Glutamatergic neuron (in vitro differentiated cells): ENCODE measurements at places on chromosomes 2 and 18.

DNA sequence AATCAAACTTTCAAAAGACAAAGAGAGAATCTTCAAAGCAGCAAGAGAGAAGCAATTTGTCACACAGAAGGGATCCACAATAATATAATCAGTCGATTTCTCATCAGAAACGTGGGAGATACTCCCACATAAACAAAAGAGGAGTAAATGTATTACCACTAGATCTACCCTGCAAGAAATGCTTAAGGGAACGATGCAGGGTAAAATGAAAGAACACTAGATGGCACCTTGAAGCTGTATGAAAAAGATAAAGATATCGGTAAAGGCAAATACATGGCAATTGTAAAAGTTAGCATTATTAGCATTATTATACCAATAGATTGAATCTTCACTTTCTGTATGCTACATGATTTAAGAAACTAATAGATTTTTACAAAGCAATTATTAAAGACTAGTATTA, 677.0 kb downstream of the SUCLG1 start:
- no peak for DNase-seq

GRCh38 chr2:24616616-24617015, 125.6 kb downstream of the NCOA1 start:
- DNase-seq = no peak

DNA sequence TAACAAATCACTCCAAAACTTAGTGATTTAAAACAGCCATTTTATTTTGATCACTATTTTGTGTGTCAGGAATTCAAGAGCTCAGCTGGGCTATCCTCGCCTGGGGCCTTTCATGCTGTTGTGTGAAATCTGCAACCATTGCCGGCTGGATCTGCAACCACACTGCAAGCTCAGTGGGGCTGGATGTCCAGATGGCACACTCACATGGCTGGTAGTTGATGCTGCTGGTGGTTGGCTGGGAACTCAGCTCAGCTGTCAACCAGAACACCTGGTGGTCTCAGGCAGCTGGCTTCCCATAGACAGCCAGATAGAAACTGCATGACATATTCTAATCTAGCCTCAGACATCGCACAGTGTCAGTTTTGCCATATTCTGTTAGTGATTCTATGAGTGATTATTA, 30.6 kb upstream of the AP1S3 start:
- peak; percentile 75 for DNase-seq

GRCh38 chr2:110838657-110839384, 106.4 kb downstream of the ACOXL start:
- no peak for DNase-seq

GRCh38 chr2:11598228-11598731, 64.4 kb downstream of the GREB1 start:
- DNase-seq = no peak

GRCh38 chr2:189481071-189481470, 39.8 kb downstream of the WDR75 start:
- no peak for DNase-seq

DNA sequence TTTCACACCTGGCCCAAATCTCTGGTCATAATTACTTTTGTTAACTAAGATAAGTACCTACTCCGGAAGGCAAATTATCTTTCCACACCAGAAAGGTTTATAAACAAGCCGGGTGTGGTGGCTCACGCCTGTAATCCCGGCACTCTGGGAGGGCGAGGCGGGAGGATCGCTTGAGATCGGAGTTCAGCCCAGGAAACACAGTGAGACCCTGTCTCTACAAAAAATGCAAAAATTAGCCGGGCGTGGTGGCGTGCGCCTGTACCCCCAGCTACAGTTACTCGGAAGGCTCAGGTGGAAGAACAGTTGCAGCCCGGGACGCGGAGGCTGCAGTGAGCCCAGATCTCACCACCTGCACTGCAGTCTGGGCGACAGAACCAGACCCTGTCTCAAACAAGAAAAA, 2.1 kb downstream of the PUM2 start:
- no peak for DNase-seq

GRCh38 chr18:78818961-78819360, 160.7 kb upstream of the SALL3 start:
- no peak for DNase-seq

GRCh38 chr2:39216346-39217191, 27.2 kb downstream of the CDKL4 start:
- DNase-seq = no peak

- no peak for DNase-seq
These were observed 1143.4 kb downstream of the CNTNAP5 start for GRCh38 chr2:125168442-125168841.

DNA sequence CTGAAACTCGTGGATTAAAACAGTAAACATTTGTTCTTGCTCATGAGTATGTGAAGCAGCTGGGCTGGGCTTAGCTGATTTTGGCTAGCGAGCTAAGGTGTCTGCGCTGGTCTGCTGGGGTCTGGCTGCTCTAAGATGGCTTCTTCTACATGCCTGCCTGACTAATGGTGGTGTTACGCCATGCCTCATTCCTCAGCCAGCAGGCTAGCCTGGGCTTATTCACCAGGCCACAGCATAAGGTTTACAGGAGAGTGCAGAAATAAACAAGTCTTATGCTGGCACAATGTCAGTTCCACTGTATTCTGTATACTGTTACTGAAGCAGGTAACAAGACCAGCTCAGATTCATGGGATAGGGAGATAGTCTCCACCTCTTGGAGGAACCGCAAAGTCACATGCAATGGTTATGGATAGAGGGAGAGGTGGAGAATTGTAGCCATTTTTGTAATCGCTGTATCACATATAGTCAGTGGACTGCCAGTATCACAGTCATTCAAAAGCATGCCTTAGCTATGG, 80.0 kb downstream of the RHBDD1 start:
- DNase-seq = no peak

- no peak for DNase-seq
These were observed 103.6 kb downstream of the CDK15 start for GRCh38 chr2:201909961-201910361.
